ENCODE measurements at places on chromosomes 16 and 17.
A peak's percentile ranks its signal among the peaks of the same experiment; 100 is the strongest.

DNA sequence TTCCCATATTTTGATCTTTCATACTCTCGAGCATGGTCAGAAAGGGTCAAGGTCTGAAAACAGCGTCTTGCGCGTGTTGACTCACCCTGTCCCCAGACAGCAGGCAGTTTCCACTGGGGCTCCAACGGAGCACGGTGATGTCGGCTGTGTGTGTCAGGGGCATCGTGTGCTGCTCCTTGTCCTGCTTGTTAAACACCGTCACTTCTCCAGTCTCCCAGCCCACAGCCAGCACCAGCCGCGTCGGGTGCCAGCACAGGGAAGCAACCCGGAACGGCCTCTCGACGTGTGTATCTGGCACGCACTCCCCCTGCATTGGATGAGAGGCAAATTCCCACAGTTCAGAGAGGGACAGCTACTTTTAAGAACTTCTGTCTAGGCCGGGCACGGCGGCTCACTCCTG, 9.6 kb downstream of the IFT140 start:
- no peak for DNase-seq

DNA sequence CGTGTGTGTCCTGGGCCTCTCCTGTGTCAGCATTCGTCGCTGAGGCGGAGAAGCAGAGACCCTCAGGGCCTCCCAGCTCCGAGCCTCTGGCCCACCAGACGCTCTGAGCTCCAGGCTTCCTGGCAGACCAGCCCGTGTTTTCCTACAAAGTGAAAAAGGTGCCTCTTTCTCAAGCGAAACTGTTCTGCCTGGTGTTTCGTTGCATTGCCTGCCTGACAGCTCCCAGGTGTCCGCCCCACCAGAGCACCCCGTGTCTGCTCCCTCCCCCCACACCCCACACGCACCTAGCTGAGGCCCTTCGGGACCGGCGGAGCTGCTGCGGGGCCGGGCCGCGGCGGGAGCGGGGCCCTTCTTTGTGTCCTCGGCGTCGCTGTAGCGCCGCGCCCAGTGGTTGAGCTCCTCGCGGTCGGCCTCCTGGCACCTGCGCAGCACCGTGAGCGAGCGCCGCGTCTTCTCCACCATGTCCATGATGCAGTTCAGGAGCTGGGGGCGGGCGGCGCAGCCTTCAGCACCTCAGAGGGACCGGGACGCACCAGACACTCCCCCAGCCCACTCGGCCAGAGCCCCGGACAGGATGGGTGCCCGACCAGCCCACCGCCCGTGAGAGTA, 14.7 kb upstream of the PABPN1L start:
- no peak for DNase-seq

GRCh38 chr17:17859909-17860765, 23.4 kb upstream of the SREBF1 start:
- DNase-seq: peak; percentile 77

GRCh38 chr17:17831208-17832031, 5.4 kb downstream of the SREBF1 start:
- DNase-seq: no peak

GRCh38 chr17:30422171-30422570, 43.4 kb downstream of the CPD start:
- DNase-seq: no peak

GRCh38 chr16:75820672-75821071, 94.4 kb upstream of the CPHXL start:
- DNase-seq: no peak

GRCh38 chr16:46854846-46855245, 23.9 kb upstream of the C16orf87 start:
- no peak for DNase-seq

DNA sequence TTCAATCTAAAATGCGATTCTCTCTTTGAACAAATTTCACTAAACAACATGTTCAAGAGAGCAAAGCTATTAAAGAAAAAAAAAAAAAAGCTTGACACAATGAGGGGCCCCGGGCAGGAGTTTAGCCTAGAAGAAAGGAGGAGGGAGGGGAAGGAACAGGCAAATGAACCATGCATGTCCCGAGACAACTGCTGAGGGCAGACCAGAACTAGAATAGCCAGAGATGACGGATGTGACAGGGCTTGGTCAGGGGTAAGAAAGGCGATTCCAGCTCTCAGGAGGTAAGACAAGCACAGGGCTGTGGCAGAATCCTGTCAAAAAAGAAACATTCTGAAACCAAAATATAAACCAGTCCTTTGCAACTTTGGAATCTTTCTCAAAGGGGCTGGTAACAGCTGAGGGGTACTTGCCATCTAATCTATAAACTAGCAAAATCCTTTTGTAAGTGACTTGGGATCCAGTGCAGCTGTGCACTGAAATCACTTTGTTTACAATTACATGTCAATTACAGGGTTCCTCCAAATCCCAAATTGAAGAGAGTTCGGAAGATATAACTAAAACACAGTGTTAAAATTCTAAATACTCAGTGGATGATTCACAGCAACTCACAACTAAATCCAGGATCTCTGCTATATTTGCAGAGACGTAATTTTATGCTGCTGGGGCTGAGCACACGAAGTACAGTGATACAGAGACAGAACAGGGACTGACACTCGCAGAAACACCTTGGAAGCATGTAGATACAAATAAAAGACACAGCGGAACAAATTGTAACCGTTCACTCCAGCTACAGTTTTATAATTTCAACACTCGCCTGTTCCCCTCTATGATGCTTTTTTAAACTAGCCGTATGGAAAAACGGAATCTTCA, 567.4 kb upstream of the ZFHX3 start:
- DNase-seq: peak; percentile 22

- DNase-seq: no peak
Measured at GRCh38 chr16:27403601-27403992, 1.6 kb downstream of the IL21R start.

DNA sequence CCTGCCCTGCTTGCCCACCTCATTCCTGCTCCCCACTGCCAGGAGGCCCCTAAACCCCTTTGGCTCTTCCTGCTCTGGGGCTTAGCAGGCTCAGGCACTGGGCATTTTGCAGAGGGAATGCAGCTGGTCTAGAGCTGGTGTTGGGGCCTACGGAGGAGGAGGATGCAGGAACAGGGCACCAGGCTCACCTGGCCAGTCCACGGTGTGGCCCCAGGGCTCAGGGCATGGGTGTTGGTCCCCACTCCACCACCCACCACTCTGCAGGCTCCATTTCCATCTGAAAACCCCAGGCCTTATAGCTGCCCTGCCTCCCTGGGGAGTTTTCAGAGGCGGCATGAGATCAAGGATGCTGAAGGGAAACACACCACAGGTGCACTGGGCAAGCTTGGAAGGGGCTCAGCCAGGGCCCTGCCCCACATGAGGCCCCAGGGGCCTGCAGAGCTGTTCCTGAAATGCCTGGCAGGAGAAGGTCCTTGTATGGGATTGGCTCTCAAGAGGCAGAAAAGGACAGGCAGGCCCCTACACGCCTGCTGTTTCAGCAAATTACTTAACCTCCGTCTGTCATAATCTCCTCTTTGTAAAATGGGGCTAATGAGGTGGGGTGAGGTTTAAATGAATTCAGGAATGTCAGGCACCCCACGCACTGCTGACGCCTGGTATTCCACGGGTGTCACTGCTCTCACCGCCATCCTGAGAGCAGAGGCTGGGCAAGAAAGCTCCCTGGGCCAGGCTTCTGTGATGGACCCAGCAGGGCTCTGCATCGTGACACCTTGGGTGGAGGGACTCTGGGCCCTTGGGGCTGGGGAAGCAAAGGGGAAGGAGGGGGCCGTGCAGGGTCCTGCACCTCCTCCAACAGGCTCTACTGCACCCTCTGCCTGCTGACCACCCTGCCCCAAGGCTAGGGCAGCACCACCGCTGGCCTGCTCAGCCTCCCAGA, 9.3 kb downstream of the SLC47A2 start:
- peak; percentile 53 for DNase-seq

GRCh38 chr17:42354956-42355843, 33.0 kb downstream of the STAT3 start:
- no peak for DNase-seq

- DNase-seq: no peak
Measured at GRCh38 chr16:27366687-27367460, 35.1 kb upstream of the IL21R start.

GRCh38 chr17:1461198-1461944, 5.3 kb upstream of the CRK start:
- DNase-seq: no peak

GRCh38 chr17:53791551-53791950, 31.2 kb upstream of the KIF2B start:
- no peak for DNase-seq

- DNase-seq: no peak
Measured at GRCh38 chr17:3572231-3572630, 14.6 kb upstream of the TRPV3 start.

DNA sequence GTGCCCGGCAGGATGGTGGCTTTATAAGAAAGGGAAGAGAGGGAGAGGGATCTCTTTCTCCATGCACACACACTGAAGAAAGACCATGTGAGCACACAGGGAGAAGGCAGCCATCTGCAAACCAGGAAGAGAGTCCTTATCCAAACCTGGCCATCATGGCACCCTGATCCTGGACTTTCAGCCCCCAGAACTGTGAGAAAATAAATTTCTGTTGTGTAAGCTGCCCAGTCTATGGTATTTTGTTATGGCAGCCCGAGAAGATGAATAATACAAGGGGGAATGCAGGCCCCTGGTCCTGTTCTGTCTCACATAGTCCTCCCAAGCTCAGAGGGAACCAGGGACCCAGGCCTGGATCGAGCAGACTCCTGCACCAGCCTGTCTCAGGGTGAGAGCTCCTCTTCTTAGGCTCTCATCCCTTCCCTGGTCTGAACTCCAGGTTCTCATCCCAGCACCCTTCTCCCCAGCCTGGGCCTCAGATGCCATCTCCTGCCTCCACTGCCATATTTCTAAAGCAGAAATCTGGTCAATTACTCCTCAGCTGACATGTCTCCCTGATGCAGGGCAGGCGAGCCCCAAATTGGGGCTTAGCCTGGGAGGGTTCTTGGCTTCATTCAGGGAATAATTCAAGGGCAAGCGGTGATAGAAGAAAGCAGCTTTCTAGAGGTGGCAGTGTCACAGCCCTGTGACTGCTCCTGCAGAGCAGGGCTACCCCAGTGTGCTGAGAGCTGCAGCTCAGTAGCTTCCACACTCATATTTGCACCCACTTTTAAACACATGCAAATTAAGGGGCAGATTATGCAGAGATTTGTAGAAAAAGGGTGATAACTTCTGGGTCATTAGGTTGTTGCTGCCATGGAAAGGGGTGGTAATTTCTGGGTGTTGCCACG, 28.8 kb downstream of the IGFBP4 start:
- DNase-seq: no peak

DNA sequence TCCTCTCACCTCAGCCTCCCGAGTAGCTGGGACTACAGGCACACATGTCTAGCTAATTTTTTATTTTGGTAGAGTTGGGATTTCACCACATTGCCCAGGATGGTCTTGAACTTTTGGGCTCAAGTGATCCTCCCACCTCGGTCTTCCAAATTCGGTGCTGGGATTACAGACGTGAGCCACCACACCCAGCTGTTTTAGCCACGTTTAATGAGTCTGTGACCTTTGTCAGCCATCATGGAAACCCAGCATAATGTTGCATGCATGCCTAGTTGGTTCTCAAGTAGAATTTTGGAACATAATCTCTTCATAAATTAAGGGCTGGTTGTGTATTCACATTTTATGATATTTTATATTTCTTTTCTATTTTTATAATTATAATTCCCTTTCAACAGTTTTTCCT, 42.0 kb downstream of the GOSR1 start:
- no peak for DNase-seq

DNA sequence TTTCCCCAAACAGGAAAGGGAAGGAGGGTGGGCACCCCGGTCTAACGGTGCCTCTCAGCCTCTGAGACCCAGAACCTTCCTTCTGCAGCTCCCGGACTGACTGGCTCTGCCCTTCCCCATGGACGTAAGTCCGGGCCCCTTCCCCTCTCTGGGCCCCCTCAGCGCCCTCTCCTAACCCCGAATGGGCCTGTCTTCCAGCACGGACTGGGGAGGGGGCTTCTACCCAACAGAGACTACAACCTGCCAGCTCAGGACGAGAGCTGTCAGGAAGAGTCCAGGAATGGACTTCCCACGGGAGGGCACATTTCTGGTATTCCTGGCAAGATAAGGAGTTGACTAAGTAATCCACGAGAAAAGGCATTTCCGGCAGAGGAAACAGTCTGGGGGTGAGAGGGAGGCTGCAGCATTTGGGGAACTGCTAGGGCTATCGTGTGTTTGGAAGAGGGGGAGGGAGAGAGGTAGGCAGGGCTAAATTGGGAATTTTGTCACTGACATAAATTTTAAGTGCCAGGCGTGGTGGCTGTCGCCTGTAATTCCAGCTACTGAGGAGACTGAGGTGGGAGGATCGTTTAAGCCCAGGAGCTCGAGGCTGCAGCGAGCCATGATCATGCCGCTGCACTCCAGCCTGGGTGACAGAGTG, 12.1 kb upstream of the ALDOA start:
- DNase-seq: no peak

GRCh38 chr17:58082870-58083490, at the start of gene DYNLL2:
DYNLL2 (plus strand) TSS chr17:58083419; CDS start chr17:58087091, 3,672 bp downstream.
- peak; percentile 93 for DNase-seq

- no peak for DNase-seq
Measured at GRCh38 chr16:80389338-80389737, 151.5 kb upstream of the DYNLRB2 start.

DNA sequence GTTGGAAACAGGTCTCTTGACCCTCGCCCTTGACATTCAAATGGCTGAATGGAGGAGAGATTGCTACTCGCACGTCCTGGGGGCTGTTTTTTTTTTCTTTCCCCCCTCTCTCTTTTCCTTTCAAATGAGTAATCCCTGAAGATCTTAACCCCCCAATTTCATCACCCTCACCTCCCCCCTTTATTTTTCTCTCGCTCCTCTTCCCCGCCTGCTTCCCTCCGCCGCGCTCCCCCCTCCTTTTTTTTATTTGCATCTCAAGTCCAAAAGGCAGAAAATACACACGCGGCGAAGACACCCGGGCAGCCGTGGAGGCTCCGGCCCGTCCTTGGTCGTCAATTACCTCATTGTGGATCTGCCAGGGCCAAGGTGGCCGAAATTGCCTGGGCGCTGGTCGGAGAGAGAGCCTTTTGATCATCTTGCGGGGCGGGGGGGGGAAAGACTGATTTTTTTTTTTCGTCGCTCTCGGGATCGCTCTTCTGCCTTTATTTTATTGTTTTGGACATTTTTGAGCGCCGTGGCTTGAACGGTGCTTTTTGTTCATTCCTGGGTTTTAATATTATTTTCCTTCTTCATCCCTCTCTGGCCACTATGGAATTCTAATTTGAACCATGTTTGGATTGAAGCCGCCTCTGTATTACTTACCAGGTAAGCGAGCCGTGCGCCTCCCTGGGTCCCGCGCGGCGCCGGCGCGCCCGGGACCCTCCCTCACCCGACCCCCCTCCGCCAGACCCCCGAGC, 57.2 kb upstream of the GSE1 start:
- no peak for DNase-seq

GRCh38 chr17:82859431-82860403, 19.9 kb upstream of the ZNF750 start:
- peak; percentile 66 for DNase-seq

Data from left lung (tissue), 14 donors.